ENCODE measurements at places on chromosomes 3 and 15.

- DNase-seq = no peak
Measured at GRCh38 chr15:73575636-73576247, 57.4 kb downstream of the NPTN start.

- DNase-seq = no peak
Measured at GRCh38 chr3:41103200-41103599, 96.1 kb upstream of the CTNNB1 start.

- DNase-seq = no peak
Measured at GRCh38 chr3:124800511-124801258, 70.4 kb downstream of the UMPS start.

DNA sequence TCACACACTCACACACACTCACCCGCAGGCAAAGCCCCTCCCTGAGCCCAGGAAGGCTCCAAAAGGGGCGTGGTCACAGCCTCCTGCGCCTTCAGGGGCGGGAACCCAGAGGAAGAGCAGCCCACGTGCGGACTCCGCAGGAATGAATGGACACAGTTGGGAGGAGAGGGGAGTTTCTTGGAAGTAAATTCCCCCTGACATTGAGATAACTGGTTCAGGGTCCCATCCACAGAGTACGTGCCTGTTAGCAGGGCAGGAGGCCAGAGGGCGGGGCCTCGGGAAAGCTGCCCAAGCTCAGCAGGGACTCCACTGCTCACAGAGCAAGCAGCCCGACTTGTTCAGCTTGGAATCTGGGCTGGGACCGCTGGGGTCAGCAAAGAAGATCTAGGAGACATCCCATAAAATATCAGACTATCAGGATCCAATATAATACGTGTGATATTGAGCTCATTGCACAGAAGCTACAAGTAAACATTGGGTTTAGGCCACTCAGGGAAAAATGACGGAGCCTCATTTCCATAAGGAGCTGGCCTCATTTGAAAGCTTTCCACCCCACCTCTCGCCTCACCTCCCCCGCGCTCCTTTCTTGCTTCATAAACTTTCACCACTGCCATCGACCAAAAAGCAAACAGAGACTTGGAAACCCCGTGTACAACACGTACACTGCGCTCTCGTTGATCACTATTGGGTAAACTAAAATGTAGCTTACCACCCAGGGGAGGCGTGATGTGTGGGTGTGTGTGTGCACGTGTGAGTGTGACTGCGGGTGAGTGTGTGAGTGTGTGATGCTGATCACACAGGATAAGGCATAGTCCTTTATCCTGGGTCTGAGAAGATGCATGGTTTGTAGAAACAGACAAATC is 36.0 kb downstream of the TM2D3 start:
- DNase-seq = peak; percentile 20

- no peak for DNase-seq
Measured at GRCh38 chr15:79396850-79397249, 35.3 kb upstream of the MINAR1 start.

DNA sequence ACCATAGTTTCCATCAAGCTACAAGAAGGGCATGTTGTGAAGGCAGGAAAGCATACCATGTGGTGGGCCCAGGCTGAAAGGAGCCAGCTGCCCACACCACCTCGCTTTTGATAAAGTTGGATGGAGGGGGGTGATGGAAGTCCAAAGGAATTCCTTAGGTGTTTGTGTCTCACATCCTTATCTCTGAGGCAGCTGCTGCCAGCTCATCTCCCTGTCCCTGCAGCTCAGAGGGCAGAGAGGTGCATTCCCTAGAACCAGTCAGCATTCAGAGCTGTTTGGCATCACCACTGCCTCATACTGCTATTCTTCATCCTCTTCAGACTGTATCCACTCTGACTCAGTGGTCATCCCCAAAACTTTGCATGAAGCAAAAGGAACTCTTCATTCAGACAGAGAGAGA is 141.5 kb upstream of the BFSP2 start:
- DNase-seq = no peak

GRCh38 chr3:196533260-196533681 is 18.1 kb upstream of the SMCO1 start:
- no peak for DNase-seq

GRCh38 chr3:48157950-48158376 is 30.3 kb downstream of the CDC25A start:
- DNase-seq = peak; percentile 41

GRCh38 chr3:146142757-146143156 is 18.2 kb downstream of the PLOD2 start:
- DNase-seq = peak; percentile 71

GRCh38 chr3:144843099-144843498 is 871.5 kb downstream of the DIPK2A start:
- no peak for DNase-seq

GRCh38 chr3:150922611-150923010 is 17.4 kb upstream of the MINDY4B start:
- DNase-seq = no peak

- DNase-seq = peak; percentile 74
Measured at GRCh38 chr3:150251187-150252062, 156.7 kb upstream of the TSC22D2 start.

DNA sequence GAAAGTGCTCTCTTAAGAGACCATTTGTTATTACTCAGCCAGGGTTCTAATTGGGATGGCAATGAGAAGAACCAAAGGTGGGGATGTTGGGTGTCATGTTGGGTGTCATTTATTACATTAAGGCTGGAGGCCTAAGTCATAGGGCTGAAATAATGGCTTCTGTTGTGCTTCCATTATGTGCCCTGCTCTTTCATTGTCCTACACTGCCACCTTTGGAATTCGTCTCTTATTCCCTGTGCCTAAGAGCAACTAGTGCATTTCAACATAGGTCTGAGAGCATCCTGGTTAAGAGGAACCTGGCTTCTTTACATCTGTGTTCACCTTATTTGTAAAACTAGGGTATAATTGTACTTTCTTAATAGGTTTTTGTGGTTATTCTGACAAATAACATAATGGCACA is 32.2 kb downstream of the RIOX2 start:
- no peak for DNase-seq

- no peak for DNase-seq
Measured at GRCh38 chr15:78197632-78198031, 36.7 kb downstream of the ACSBG1 start.

DNA sequence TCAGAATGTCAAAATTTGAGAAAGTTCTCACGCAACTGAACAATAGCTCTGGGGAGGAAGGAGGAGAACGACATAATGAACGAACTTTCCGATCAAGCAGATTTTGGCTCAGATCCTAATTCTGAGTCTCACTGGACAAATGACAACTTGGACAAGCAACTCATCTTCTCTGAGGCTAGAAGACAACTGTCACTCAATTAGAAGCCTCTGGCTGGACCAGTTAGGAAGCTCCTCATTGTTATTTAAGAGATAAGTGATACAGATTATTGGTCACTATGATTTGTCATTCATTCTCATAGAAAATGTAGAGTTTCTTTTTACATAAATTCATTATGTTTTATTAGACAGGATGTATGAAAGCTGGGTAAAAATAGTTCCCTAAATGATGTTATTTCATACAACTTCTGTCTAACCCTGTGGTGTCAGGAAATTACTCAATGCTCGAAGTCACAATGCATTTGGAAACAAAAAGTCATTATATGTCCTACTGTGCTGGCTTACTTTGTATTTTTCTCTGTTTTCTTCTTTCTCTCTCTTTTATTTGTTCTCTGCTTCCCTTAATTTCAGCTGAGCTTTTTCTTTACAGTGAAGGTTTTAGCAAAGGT is 11.0 kb upstream of the C3orf49 start:
- DNase-seq = no peak

GRCh38 chr15:98956796-98957553 is 50.6 kb downstream of the PGPEP1L start:
- no peak for DNase-seq

- DNase-seq = no peak
Measured at GRCh38 chr15:27696530-27696929, 402.6 kb downstream of the OCA2 start.

DNA sequence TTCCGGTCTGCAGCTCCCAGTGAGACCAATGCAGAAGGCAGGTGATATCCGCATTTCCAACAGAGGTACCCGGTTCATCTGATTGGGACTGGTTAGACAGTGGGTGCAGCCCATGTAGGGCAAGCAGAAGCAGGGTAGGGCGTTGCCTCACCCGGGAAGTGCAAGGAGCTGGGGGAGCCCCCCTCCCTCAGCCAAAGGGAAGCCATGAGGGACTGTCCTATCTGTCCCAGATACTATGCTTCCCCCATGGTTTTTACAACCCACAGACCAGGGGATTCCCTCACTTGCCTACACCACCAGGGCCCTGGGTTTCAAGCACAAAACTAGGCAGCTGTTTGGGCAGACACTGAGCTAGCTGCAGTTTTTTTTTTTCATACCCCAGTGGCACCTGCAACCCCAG is 71.8 kb downstream of the CPNE4 start:
- DNase-seq = no peak

- DNase-seq = peak; percentile 39
Measured at GRCh38 chr15:41904541-41905005, 10.7 kb upstream of the SPTBN5 start.
